ENCODE measurements at places on chromosomes 4 and X.

- DNase-seq: no peak
Measured at GRCh38 chrX:17669458-17669857, 67.8 kb upstream of the SCML1 start.

- DNase-seq: no peak
Measured at GRCh38 chr4:75031775-75032174, 98.9 kb downstream of the PARM1 start.

DNA sequence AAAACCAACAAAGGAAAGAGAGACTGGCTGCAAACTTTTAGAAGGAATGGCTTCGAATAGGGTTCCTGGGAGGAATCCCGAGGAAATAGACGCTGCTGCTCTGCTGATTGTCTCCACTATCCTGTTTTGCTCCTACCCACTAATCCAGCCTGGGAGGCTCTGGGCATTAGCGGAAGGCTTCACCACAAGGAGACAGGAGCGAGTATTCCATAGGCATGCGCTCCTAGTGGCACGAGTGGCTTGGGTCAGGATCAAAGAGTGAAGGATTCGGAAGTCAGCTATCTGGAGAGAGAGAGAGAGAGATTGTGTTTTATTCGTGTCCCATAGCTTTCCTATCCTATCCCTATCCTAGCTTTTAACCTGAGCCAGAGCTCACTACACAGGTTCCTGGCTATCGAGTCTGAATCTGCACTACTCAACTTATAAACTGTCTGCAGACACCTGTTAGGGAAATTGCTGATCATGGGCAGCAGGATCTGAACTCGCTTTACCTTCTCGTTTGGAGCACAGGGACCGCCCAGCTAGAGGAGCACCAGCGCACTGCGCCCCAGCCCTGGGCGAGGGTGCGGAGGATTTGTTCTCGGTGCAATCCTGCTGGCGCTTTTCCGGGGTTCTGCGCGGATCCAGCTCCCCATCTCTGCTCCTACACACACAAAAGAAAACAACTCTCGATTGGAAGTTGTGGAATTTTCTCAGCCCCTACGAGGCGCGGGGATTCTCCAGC lies 740 bp upstream of the NPY2R start:
- DNase-seq: no peak

DNA sequence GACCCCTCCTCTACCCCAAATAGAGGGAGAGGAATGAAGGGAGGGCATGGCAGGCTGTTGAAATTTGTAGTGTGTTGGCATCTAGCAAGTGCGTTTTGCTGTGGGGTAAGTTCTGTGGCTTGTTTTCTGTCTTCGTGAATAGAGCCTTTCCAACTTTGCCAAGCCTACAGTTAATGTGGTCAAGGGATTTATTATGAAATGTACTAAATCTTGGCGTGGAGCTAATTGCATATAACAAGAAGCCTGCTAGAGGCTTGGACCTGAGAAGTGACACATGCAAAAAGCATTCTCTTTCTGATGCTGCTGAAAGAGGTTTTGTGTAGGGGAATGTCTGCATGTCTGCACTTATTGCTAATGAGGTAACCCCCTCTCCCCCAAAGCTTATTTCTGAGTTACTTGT lies 132.2 kb downstream of the BMPR1B start:
- no peak for DNase-seq

DNA sequence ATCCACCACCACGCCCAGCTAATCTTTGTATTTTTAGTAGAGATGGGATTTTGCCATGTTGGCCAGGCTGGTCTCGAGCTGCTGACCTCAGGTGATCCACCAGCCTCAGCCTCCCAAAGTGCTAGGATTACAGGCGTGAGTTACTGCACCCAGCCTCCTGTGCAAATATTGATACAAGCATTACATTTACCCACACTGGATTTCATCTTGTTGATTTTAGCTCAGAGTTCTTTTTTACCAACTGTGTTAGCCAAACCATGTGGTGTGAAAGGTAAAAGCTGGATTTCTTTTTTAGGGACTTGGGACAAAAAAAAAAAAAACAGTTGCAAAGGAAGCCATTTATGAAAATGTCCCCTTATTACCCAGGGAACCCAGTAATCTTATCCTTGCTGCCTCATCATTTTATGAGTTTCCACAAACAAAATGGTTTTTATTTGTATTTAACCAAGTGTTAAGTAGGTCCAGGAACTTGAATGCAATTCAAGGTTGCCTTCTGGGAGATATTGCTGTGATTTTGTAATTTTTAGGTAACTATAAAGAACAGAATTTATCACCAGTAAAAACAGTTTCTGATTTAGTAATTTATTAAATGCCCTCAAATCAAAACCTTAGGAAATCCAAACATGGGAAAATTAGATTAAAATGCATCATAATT lies 202.5 kb downstream of the PALLD start:
- no peak for DNase-seq

DNA sequence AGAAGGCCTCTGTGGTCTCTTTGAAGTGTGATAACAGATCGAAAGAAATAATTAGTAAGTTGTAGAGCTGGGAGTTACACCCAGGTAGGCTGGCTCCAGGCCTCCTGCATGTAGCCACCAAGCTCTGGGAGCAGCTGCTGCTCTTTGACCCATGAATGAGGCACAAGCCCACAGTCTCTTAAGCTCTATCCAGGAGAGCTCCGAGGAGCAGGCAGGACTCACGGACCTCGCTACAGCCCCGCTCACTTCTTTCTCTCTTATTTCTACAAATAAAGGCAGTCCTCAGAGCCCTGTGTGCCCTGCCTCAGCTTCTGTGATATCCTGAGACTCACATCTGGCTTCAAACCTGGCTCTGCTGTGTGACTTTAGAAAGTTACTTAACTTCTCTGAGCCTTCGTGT lies 86.9 kb downstream of the EVC start:
- no peak for DNase-seq

DNA sequence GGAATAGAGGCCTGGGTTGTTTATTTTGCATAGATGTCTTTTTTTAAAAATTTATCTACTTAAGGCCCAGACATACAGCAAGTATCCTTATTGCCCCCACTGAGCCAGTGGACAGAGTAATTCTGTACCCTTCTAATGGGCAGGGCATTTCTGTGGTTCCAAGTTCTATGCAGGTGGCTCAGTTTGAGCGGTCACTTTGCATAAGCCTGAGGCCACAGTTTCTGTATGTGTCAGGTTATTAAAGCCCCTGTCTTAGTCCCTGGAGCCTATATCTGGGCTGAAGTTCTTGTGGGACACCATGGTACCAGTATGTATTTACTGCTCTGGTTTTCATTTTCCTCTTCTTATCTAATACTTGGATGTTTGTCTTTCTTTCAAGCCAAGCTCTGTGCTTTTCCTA lies 168.8 kb downstream of the MID1IP1 start:
- DNase-seq: no peak

DNA sequence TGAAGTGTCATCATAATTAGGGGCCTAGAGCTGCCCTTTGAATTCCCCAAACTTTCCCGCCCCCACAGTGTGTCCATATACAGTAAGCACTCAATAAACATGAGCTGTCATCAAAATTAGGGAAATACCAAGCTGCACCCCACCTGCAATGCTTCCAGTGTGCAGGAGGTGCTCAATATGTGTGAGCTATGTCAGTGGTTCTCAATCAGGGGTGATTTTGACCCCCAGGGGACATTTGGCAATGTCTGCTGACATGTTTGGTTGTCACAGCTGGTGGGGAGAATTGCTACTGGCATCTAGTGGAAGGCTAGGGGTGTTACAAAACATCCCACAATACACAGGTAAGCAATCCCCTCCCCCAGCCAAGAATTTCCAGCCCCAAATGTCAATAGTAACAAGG lies 748 bp downstream of the CFP start:
- no peak for DNase-seq

- no peak for DNase-seq
Measured at GRCh38 chr4:40264995-40265909, 68.4 kb downstream of the RHOH start.

DNA sequence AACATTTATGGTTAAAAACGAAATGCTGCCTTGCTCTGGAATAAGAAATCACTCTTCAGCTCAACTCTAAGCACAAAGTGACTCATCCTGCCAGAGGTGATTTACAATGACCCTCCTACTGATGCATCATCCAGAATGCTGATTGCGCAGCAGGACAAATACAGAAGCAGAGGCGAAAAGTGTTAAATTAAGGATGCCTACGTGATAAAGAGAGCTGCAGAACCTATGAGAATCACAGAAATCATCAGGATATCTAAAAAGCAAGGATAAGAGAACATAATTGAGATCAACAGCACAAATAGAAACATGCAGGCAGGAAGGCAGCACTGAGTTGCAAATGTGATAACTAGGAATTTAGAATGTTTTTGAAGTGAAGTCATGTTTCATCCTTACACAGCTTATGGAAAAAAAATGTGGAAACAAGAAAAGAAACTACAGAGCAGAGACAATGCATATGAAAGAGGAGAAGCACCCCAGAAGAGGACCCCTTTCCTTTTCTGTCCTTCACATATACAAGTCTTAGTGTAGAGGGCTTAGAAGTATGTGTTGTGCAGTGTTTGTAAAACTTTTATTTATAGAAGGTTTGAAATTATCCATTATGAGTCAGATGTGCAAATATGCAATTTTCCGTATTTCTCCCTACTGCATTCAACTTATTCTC lies 188.4 kb downstream of the SLC7A11 start:
- DNase-seq: no peak

DNA sequence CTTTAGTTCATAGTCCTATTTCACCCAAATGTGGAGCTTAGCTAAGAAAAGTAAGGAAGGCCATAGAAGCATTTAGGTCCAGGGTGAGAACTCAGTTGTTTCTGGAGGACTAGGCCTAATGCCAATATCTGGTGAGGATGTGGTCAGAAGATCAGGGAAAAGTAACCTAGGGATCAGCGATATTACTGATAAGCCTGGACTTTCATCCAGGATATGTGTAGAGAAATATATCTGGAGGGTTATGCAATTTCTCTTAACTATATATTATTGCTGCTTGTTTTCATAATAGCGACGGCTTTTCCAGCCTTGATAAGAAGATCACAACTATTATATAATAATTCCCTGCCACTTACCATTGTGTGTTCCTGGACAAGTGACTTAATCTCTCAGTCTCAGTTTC lies 81.1 kb downstream of the FRAS1 start:
- no peak for DNase-seq

GRCh38 chr4:40216622-40217366 lies 20.0 kb downstream of the RHOH start:
- DNase-seq: no peak

DNA sequence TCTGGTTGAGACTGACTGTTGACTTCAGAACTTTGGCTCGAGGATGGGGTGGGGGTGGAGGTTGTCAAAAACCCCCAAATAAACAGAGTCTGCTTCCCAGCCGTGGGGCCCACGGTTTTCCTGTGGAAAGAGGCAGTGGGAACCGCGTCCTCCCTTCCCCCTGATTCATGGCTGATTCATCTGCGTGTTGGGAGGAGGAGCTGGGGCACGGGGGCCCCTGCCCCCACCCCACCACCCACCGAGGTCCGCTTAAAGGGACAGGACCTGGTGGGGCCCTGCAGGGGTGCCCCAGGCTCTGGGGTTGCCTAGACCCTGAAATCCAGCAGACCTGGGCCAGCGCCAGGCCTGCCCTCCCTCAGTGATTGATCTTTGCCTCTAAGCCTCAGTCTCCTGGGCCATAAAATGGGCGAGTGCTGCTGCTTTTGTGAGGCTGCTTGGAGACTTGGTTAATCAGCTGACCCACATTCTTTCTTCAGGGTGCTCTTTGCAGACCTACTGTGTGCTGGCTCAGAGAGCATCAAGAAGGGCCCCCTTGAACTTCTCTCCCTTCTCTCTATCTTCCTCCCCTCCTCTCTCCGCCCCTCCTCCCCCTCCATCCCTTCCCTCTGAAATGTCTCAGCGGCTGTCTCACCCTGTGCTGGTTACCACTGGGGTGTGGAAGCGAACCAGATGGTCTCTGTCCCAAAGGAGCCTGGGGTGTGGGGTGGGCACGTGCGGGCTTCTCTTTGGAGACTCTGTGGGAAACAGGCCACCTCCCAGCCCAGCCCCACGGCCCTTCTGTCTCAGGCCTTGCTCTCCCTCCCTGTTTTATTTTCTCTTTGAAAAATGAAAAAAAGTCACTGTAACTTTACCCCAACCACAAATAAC lies 9.1 kb downstream of the HTRA3 start:
- DNase-seq: no peak

DNA sequence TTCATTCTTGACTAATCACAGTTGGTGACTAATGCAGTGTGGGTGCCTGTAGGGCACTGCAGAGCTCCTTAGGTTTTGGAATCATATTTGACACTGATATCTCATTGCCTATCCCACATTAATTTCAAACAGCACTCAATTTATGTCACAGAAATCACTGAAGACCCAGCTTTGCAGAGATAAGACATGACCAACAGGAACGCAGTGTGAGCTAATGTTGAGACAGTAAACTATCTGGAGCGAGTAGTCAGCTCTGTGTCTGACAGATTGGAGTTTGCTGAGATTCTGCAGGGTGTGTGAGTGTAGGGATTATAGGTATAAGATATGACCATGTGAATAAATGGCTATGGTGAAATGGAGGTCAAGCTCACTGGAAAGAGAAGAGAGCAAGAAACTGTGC lies 1586.1 kb upstream of the AGA start:
- no peak for DNase-seq

DNA sequence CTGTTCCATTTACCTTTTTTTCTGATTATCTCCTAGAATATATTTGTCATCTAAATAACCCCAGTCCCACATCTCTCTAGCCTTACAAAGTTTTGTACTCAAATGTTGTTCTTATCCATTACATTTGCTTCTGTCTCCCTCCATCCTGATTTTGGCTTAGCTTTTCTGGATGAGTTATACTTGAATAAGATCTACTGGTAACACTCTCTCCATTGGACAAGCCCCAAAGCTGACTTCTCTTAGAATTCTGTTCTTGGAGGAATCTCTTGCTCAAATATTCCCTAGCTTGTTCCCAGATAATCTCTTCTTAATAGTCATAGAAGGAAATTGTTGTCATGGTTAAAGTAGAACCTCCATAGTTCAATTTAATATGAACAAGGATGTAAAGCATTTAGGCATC lies 115.5 kb upstream of the HS3ST1 start:
- no peak for DNase-seq

DNA sequence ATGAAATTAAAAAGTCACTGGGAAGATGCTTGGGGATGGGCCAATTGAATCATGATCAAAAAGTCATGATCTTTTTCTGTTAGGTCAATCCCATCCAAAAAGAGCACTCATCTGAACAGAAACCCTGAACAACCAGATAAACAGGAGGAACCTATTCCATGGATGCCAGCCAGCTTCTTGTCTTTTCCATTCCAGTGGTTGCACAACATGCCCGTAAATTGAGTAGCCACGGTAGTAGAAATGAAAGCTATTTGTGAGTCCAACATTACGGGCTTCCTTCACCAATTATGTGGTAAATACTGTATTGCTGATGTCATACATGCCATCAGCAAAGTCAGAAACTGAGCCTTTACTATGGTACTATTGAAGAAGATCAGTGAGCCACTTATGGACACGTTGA lies 982.4 kb upstream of the HS3ST1 start:
- no peak for DNase-seq

GRCh38 chr4:80948995-80949394 lies 81.5 kb upstream of the BMP3 start:
- no peak for DNase-seq

DNA sequence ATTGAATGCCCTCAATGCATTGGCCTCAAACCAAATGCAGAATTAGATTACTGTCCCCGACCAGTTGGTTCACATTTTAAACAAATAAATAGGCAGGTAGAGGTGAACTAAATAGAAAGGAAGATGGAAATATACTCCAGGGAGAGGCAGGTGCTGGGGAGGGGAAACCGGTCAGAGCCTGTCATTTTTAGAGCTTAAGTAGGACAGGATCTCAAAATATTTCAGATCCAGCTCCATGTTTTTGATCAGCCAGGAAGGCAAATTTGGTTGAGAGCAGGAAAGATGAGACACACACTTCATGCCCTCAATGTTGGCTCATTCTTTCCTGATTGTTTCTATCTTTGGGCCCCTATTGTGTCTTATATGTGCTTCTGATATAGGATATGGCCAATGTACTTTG lies 206.7 kb downstream of the SHROOM3 start:
- peak; percentile 14 for DNase-seq

Data from NCI-H2107 (cell line).